Stimulated activated CD4-positive, alpha-beta T cell treated with anti-CD3 and anti-CD28 coated beads, Interleukin-12 subunit alpha, Interleukin-12 subunit beta, amount 100 ng/mL, for 48 hours (primary cell): ENCODE measurements at places on chromosomes 6 and 20.

- no peak for DNase-seq
Observed at GRCh38 chr6:85157311-85157710, 292.6 kb upstream of the NT5E start.

GRCh38 chr6:127247114-127248096 is 19.3 kb upstream of the RNF146 start:
- DNase-seq = no peak

DNA sequence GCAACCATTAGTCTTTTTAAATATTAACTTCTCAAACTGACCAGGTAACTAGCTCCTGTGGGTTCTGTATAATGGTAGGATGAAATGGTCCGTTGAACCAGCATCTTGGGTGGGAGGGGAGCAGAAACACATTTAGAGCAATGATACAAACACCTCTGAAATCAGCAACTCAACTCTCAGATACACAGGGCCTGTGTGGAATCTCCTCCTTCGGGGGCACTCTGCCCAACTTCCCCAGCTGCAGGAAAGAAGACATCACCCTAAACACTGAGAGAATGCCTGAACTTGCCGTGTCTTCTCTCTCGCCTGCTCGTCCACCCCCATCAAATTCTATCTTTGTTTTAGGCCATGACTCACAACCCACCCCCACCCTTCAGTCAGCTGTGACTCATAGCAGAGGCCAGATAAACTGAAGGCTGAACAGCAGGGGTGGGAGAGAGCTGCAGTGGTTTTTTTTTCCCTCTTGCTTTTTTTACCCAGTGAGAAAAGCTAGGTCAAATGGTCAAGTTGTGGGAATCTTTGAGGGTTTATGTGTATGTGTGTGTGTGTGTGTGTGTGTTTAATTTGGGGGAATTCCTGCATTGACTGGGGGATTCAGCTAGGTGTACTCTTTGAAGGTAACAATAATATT is 593.4 kb upstream of the JAG1 start:
- no peak for DNase-seq

DNA sequence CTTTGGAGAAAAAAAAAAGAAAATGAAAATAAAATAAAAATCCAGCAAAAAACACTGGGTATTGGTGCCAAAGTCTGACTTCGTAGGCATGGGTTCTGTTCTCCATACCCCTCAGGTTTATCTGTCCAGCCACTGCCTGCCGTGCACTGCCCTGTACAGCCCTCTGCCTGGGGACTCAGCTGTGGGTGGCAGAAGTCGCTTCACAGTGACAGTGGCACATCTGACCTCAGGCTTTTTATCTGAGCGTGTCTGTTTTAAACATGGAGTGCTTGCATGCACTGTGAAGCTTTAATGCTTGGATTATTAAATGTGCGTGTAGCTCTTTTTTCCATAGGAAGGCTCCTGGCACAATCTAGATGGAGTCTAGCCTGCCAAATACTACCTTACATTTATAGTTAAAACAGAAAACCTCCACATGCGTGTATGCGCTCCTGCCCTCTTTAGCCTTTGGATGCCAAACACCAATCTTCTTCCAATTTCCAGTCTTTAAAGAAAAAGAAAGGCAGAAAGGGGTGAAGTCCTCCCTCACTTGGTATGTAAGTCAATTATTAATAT is 375.5 kb downstream of the UTRN start:
- DNase-seq = no peak

- no peak for DNase-seq
Observed at GRCh38 chr6:91575032-91575431, 988.2 kb upstream of the MAP3K7 start.

DNA sequence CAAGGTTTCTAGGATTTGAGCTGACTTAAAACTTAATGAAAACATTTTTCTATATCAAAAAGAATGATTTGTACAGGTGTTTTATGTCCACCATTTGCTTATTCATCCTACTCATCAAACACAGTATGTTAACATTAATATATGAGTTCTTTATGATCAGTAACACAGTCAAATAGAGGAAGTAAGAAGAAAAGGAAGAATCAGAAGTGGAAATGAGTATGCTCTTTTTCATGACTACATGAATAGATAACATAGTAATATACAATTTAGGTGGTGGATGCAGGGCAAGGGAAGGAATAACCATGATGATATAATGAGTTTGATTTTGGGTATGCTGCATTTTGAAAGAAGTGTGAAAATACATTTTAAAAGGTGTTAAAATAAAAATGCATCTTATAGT is 16.5 kb downstream of the KPNA5 start:
- no peak for DNase-seq

GRCh38 chr20:32285621-32286371 is 8.3 kb downstream of the KIF3B start:
- peak; percentile 50 for DNase-seq

GRCh38 chr6:29887819-29888776 is 54.2 kb upstream of the HLA-A start:
- DNase-seq = peak; percentile 67

GRCh38 chr6:154239392-154239791 is 117.2 kb downstream of the IPCEF1 start:
- no peak for DNase-seq

GRCh38 chr6:129440691-129441090 is 269.3 kb downstream of the ARHGAP18 start:
- DNase-seq = no peak

DNA sequence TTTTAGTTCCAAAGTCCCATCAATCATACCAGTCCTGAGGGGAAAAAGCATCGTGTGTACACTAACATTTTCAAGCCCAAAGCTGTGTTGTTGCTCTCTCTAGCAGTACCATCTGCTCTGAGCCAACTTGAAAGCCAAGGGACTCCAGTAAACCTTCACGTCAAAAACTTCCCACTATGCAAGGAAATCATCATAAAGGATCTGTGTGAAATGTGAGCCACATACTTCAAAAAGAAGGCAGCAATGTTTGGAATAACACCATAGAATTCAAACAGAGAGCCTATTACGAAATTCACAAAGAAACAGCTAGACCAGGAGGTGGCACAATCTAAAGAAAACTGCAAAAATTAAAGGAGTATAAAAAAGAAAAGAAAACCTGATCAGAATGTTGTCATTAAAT is 399.8 kb upstream of the EPHA7 start:
- DNase-seq = no peak
